ENCODE measurements at places on chromosomes 2 and 18.

DNA sequence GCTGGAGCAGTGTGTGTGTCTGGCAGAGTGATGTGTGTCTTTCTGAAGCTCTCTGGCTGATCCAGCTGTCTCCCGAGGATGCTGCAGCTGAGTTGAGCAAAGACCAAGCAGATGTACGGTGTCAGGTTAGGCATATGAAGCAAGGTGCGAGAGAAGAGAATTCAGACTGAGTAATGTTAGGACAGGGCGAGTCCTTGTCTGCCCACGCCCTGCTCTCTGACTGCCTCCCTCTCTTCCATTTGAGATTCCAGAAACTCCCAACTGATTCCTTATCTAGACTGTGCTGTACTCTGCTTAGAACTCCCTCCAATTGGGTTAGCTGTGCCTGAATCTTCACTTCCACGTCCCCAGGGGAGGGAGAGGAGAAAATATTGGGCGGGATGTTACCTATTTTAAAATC is 25.7 kb upstream of the LPIN1 start:
- no peak for DNase-seq

GRCh38 chr2:190410166-190410565 is 2.0 kb downstream of the MFSD6 start:
- no peak for DNase-seq

DNA sequence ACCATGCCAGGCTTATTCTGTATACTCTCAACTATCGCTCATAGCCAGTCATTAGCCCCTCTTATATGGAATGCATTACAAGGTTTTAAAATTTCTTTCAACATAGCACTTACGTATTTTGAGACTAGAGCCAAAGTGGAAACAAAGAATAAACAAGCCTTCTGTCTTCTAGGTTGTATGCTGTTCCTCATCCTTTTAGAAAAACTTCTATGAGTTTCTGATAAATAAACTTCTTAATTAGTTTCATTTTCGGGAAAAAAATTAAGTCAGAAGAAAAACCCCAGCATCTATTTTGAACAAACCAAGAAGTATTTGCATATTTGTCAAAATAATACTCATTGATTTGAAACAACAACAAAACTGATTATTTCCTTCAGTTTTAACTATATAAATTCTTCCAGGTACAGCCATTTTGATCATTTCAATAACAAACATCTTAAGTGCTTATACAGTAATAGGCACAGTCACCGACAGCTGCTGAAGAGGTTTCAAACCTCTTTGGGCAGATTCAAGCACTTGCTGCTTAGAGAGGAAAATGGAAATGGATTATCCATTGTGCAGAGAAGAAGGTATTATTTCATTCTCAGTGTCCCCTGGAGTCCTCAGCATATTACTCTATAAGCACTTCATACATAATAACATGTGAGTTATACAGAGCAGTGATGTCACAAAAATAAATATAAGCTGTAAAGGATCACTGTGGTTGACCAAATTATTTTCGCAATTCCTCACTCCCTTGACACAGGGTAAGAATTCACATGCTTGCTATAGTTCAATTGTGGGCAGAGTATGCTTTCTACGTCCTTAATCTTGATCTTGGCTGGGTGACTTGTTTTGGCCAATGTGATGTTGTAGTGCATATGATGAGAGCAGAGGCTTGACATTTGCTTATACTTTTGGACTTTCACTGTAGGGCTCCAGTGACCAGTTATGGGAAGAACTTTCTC is 833.8 kb downstream of the TRIB2 start:
- DNase-seq, result no peak

GRCh38 chr2:6325616-6326015 is 540.1 kb downstream of the CMPK2 start:
- DNase-seq, result no peak

DNA sequence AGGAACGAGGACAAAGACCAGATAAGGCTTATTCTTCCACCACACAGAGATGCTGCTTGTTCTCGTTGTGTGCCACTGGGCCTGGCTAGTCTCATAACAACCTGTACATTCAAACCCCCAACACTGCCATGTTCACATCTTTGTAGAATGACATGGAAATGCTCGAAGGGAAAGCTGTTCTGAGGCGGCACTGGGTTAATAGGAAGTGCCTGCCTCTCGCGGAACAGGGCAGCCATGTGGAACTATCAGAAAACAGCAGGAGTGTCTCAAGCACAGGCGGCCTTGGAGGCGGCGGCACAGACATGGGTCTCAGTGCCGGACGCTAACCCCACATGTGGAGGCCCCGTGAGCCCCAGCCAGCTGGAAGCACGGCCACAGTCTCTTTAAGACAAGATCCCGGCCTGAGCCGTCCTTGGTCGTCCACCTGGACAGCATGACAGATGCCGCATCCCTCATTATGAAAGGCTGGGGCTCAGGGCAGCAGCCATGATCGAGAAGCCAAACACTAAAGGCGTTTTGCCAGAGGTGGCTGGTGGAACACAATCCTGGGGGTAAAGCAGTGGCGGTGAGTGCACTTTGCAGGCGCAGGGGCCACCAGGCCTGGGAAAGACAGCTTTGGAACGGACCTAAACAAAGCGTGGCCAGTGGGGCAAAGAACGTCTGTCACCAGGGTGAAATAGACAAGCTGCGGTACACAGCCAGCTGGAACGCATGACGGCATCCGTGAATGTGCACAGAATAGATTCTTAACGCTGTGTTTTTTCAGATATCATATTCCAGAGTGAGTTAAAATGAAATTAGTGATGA is 161.0 kb downstream of the HDAC4 start:
- no peak for DNase-seq

- DNase-seq, result no peak
Measured at GRCh38 chr2:210480079-210480478, 3.5 kb upstream of the LANCL1 start.

GRCh38 chr18:7090771-7091170 is 26.8 kb downstream of the LAMA1 start:
- no peak for DNase-seq

GRCh38 chr18:40473221-40474029 is 1481.6 kb upstream of the PIK3C3 start:
- DNase-seq, result no peak

DNA sequence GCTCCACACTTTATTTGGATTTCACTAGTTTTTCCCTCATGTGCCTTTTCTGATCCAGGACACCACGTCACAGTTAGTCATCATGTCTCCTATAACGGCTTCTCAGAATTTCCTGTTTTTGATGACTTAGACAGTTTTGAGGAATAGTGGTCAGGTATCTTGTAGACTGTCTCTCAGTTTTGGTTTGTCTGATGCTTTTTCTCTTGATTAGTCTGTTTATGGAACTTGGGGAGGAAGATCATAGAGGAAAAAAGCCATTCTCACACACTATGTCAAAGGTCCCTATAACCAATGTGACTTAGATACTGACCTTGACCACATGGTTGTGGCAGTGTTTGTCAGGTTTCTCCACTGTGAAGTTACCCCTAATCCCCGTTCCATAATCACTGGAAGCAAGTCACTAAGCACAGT is 89.0 kb downstream of the RAPH1 start:
- peak; percentile 88 for DNase-seq

DNA sequence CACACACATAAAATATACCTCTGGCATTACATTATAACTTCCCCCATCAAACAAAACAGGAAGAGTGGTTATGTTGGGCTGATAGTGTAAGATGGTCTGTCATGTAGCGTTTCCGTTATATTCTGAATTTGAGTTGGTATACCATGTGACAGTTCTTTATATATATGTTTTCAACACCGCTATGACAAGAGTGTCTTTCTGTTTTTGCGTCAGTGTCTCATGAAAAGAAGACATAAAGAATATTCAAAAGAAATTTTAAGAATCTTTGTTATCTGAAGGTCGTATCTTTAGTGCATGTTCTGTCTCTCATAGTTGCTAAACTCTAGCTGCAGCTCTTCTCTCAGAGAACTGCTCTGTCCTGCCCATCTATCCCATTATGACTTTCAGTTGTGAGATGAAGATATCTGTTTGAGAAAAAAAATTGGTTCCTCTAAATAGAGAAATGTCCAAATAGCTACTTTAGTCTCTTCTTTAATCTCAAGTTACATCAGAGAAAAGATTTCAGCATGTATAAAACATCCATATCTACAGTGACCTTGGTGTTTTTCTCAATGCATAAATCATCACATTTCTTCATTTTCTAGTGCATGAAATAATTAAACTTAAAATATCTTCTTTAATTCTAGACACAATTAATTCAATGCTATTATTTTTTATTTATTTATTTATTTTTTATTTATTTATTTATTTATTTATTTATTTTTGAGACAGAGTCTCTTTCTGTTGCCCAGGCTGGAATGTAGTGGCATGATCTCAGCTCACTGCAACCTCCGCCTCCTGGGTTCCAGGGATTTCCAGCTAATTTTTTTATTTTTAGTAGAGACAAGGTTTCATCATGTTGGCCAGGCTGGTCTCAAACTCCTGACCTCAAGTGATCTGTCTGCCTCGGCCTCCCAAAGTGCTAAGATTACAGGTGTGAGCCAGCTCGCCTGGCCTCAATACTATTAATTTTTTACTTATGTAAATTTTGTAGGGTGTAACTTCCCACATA is 24.3 kb upstream of the PSME4 start:
- DNase-seq, result no peak

- DNase-seq, result no peak
Measured at GRCh38 chr2:98477036-98477435, 32.4 kb downstream of the INPP4A start.

DNA sequence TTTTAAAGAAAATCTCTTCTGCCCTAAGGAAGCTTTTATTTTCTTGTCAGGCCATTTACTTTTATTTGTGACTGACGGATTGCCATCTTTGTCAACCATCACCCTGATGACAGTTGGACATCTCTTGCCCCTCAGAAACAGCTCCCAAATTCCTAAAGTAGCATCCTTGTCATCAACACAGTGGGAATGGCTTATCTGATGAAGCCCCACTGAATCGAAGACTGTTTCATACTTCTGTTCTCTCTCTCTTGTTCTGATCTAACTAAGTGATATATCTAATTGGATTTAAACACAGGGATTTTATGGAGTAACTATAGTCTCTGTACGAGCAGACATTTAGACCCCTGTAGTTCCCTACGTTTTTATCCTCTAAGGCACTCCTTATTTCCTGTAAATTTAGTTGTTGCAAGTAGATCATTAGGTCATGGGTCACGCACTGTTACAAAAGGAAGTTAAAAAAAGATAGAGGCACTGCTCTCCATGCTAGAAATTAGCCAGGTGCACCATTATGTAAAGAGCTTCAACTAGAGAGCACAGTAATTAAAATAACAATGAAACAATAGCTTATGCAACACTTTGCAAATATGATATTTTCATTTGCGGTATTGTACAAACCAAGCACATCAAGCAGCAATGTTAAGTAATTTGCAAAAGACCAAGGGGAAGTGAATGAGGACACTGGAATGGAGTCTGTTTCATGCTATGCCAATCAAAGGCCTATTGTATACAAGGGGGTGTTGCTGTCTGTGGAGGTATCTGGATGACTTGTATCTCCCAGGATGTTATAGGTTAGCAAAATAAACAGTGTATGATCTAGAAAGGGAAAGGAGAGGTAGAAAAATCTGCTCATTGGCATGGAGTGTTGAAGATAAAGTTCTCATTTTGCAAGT is 284.7 kb downstream of the LRRTM1 start:
- DNase-seq, result no peak

GRCh38 chr2:143124445-143124844 is 4.8 kb upstream of the ARHGAP15 start:
- DNase-seq, result no peak
